SK-N-SH treated with all-trans-retinoic acid at 6 μM for 48 hours (cell line): ENCODE measurements at places on chromosomes 4 and X.

GRCh38 chr4:69718396-69719271 is 41.8 kb downstream of the SULT1B1 start:
- peak; percentile 47 for ATAC-seq

DNA sequence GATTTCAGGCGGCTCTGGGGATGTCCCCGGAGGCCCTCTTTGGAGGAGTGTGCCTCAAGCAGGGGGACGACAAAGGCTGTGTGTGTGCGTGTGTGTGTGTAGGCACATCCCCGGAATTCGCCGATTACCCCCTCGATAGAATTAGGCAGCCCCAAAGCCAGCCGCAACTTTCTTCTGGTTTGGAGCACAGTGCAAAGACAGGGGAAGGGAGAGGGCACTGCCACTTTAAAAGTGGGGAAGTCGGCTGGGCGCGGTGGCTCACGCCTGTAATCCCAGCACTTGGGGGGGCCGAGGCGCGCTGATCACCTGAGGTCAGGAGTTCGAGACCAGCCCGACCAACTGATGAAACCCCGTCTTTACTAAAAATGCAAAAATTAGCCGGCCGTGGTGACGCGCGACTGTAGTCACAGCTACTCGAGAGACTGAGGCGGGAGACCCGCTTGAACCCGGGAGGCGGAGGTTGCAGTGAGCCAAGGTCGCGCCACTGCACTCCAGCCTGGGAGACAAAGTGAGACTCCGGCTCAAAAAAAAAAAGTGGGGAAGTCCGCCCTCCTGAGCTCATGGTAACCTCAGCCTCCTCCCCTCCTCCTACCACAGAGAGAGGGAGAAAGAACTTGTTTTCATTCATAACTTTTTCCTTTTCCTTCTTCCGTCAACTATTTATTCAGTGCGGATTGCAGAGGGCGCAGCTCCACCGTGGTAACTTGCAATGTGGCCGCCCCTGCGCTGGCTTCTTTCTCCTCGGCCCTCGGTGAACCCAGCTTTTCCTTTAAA is 2.4 kb downstream of the SPRY1 start:
- ATAC-seq: peak; percentile 56

- ATAC-seq: no peak
These were observed 363.1 kb upstream of the SLIT2 start for GRCh38 chr4:19888587-19888986.

GRCh38 chr4:54090404-54090803 is 9.6 kb upstream of the GSX2 start:
- ATAC-seq: no peak

GRCh38 chr4:150299816-150300215 is 221.6 kb downstream of the DCLK2 start:
- ATAC-seq: no peak

- ATAC-seq: no peak
These were observed 109.6 kb downstream of the PACRGL start for GRCh38 chr4:20809812-20810211.

GRCh38 chrX:153477364-153477857 is 7.0 kb upstream of the HAUS7 start:
- peak; percentile 64 for ATAC-seq

DNA sequence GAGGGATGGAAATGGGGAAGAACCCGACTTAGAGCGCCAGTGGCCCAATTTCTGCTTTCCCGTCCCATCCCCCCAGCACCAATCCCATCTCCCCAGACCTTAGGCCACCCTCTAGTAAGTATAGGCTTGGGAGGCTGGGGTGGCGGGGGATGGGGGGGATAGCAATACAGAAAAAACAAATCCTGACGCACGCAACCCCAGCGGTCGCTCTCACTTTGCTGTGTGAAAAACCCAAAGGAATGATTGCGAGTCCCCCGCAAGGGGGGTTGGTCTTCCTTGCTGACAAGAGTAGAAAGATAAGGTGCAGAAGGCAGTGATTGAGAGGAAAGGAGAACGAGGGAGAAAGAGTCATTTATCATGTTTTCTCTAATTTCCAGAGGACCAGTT is 863 bp downstream of the CPE start:
- no peak for ATAC-seq

- ATAC-seq: no peak
These were observed 228.5 kb downstream of the SLC7A11 start for GRCh38 chr4:138013625-138014024.

- no peak for ATAC-seq
These were observed 230.1 kb upstream of the ARSJ start for GRCh38 chr4:114209584-114209983.

GRCh38 chr4:173411106-173411693 is 12.3 kb upstream of the SCRG1 start:
- no peak for ATAC-seq

DNA sequence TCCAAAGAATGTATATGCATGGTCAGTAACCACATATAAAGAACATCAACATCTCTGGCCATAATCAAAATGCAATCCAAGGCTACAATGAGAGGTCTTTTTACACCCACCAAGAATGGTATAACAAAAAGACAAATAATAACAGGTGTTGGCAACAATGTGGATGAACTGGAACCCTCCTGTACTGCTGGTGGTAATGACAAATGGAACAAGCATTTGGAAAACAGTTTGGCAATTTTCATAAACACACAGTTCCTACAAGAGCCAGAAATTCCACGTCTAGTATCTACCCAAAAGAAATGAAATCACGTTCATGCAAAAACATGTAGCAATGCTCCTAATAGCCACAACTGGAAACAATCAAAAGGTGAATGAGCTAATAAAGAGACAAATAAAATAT is 11.7 kb downstream of the UGT2B4 start:
- no peak for ATAC-seq

GRCh38 chr4:126106658-126107057 is 791.9 kb downstream of the FAT4 start:
- ATAC-seq: no peak

GRCh38 chrX:150527108-150527507 is 41.3 kb upstream of the MTM1 start:
- ATAC-seq: no peak

DNA sequence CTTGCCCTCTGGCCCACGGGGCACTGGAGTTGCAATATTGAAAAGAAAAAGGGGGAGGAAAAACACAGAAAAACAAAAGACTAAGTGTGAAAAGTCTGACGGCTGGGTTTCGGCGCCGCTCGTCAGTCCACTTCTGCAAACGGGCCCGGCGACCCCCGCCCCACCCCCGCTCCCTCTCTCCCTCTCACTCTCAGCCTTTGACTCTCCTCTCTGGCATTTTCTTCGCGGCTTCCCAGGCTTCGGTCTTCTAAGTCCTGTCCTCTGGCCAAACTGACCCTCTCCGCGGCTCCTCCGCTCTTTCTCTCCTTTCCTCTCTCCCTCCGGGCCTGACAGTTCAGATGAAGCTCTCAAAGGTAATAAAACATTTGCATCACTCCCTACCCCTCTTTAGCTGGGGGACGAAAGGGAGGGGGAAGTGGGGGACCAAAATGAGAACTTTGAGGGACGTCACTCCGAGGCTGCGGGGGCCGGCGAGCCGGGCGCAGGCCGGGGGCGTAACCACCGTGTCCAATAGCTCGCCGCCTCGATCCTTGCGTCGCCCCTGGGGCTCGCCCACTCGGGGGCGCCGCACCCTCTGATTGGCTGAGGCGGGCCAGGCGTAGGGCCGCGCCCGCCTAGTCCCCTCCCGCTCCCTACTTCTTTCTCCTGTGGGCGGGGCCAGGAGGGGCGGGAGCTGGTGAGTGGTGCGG is at the start of gene NKX6-1:
TSS of gene NKX6-1 (minus strand) at position 358 of the 689 bp plus-strand sequence. CDS start 1,064 bp downstream, outside the sequence.
- ATAC-seq: peak; percentile 81

DNA sequence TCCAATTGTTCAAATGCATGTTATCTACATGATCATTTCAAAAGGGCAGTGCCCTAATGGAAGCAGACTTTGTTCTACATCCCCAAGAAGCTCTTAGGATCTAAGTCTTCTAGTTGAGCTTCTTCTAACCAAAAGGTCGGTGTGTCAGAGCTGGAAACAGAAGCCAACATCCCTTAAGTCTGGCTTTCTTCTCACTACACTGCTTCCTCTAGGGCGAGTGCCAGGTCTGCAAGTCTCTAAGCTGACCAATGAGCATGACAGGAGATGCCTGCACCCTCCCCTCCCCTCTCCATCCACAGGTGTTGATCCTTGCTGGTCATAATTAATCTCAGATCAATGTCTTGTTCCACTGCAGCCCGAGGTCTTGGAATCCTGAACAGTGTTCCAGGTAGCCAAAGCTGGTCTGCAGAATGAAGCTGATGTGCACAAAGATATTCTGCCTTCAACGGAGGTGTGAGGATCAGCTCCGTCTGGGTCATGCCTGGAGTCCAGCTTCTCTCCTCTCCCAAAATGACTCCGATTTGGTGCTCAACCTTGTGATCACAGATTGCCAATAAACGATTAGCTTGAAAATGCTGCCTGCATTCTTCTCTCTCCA is 44.1 kb downstream of the WDR1 start:
- no peak for ATAC-seq

DNA sequence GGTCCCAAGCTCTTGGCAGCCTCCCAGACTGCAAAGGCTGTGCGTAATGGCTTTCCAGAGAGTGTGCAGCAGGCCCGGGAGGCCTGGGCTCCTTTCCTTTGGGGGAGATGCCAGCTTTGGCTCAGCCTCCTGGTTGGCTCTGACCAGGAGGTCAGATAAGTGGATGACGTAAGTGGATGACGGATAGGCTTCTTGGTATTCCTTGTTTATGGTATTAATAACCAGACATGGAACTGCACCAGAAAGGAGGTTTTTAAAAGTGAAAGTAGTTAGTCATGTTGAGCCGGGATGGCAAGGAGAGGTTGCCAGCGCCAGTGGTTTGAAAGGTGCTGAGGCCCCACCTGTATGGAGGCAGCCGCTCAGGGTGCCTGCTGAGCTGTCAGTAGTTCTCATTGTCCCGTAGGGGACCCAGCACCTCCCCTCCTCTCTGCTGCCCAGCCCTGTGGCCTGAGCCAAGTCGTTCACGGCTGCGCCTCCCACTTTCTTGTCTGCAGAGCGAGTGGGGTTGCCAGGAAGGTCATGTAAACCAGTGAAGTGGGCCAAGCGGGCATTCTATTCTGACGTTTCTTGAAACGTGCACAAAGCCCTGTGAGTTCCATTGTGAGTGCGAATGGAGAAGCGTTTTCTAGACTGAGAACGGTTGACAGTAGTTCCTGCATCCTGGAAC is 28.7 kb upstream of the STOX2 start:
- peak; percentile 90 for ATAC-seq

DNA sequence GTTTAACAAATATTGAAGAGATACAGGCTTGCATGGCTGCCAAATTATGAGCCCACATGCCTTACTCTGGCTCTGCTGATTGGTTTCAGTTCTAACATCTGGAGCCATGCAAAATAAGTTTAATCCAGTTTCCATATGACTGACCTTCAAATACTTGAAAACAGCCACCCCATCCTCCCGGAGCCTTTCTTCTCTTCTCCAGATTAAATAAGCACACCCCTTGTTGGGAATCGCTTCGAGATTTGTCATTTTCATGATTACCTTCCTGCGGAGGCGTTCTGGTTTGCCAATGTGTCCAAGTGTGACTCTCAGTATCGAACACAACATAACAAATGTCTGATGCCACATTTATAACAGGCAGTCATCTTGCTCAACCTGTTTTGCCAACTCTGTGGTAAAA is 101.6 kb upstream of the JADE1 start:
- ATAC-seq: no peak

DNA sequence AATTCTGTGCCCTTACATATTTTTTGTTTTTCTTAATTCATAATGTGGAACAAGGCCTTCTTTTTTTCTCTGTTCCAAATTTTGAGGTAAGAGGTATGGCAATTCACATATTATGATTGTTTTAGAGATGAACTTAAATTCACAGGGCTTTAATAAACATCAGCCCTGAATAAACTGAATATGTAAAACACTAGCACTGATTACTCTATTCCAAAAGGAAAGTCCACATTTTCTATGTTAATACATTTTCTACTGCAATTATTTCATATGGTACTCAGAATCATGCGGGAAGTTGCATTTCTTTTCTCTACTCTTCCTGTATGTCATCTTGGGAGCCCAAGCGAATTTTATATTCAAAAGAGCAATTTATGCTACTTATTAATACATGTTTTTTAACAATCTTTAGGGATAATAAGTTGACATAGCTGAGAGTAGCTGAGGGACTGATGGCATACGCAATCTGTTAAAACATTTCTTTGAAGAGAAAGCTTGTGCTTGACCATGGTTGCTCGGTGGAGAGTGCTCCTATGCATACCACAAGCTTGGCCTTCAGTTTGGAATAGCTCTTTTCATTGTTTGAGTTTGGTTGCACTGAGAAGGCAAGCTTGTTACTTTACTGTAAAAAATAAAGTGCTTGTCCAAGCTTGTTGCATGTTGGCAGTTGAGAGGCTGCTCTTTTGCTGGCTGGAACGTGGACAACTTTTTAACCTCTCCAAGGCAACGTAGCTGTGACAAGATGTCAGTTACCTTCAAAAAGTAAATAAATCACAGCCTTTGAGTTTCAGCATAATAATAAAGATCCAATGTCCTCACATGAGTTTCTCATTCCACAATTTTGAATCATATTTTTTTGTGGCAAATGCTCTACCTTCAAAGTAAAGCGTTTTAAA is 196.3 kb upstream of the SPRY1 start:
- ATAC-seq: peak; percentile 24; the same call in 1 of the 3 replicates

DNA sequence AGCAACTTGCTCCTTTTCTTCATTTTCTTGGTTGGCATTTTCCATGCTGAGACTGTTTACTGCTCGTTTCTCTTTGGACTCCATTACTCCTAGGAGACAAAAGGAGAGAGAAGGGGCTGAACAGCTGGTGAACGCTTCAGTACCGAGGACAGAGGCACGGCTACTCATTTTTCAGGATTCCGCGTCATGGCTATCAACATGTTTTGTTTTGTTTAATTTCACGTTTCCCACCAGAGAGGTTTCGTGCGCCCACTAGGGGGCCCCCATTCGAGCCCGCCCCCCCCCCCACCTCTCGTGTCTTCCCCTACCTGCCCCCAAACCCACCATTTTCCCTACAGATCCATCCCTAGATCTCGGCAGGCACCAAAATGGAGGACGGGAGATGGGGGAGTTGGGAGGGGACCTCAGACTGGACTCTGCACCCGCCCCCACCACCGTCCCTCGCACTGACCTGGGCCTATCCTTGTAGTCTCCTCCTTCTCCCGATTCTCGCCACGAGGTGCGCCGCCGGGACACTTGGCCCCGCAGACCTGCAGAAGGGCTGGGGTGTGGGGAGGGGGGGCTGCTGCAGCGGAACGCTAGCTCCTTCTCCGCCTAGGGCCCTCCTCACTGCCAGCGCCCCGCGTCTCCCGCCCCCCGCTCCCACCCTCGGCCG is 653 bp downstream of the BEX1 start:
- ATAC-seq: peak; percentile 82

GRCh38 chr4:100450449-100450848 is 67.4 kb downstream of the EMCN start:
- ATAC-seq: no peak

DNA sequence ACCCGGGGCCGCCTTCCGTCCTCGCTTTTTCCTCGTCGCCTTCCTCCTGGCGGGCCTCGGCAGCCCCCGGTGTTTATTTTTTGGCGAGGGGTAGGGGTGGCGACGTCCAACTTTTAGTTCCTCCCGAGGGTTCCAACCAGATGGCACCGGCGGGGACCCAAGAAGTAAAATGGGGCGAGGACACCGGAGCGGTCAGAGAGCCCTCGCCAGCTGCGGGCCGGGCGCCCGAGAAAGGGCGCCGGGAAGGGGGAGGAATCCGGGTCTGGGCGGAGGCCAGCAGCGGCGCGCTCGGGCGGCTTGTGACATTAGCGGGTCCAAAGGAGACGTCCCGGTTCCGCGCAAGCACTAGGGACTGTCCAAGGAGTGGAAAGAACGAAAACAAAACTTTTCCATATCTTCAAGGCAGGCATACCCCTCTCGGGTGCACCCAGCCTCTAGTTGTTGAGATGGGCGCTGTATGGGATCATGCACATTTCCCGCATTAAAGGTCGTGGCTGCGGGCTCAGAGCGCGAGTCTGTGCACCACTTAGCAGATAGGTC is 691 bp upstream of the USP46 start:
- ATAC-seq: peak; percentile 24
